ENCODE measurements at places on chromosomes 5 and 9. TPM values are rescaled to one million over a fixed set of nuclear protein-coding genes. Genes with fewer than 3 reads are reported as not detected.

PTGR1 gene
- total RNA-seq: 0.25 TPM

DNA sequence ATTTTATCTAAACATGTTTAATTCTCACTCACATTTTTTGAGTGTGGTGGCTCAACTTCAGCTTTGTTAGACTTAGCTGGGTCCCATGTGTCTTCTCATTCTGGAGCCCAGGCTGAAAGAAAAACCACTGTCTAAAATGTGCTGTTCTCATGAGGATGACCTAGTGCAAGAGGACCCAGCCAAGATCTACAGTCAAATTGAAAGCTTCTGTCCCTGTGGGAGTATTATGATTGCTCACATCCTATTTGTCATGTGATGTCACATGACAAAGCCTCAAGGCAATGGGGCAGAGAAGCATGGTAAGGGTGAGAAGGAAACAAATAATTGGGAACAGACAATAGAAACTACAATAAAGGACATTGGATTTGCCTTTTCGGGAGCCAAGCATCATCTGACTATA, 113.4 kb upstream of the ASTN2 start:
- no peaks in the 10 kb centered on the region for H3K4me1 ChIP-seq
- no peaks in the 10 kb centered on the region for H3K36me3 ChIP-seq
- no peak overlapping the region for H3K27ac ChIP-seq
- no peaks in the 10 kb centered on the region for H3K27me3 ChIP-seq
- H3K4me3 ChIP-seq: no peak overlapping the region

DAB2 gene
- total RNA-seq: not detected

- no peak for DNase-seq
- H3K27me3 ChIP-seq: no peaks in the 10 kb centered on the region
- H3K4me1 ChIP-seq: peaks cover 2% of the 10 kb centered on the region
- H3K4me3 ChIP-seq: no peak overlapping the region
- peaks cover 31% of the 10 kb centered on the region for H3K36me3 ChIP-seq
Measured at GRCh38 chr5:173025651-173026050, 30.5 kb upstream of the CREBRF start.

- H3K27me3 ChIP-seq: no peaks in the 10 kb centered on the region
- no peak overlapping the region for H3K27ac ChIP-seq
- H3K36me3 ChIP-seq: peaks cover 59% of the 10 kb centered on the region
- no peak overlapping the region for H3K4me3 ChIP-seq
- H3K4me1 ChIP-seq: no peaks in the 10 kb centered on the region
- no peak for DNase-seq
Measured at GRCh38 chr5:109365653-109366052, 44.1 kb downstream of the PJA2 start.

DNA sequence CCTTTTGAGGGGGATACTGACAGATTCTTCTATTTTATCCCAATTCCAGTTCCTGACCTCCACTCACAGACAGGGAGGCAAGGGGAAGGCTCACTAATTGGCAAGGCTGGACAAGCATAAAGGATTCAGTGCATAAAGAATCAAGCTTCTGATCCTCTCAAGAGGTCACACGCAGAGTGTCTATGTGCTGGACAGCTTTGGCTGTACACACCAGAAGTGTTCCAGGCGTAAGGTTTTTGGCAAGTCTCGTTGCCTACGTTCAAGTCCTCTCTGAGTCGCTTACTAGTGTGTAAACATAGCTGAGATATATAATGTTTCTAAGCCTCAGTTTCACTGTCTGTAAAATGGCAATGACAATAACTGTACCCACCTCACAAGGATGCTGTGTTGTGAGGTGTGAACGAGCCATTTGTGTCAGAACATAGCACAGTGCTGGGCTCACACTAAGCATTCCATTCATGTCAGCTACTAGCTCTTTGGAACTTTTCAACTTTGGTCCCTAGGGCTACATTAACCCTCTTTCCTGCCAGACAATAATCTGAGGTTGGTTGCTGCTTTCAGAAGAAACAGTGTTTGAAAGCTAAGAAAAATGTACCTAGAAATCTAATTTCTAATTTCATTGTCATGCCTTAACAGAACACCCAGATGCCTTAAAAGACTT, 52.1 kb downstream of the PALM2AKAP2 start:
- no peaks in the 10 kb centered on the region for H3K4me1 ChIP-seq
- H3K27ac ChIP-seq: no peak overlapping the region
- H3K36me3 ChIP-seq: no peaks in the 10 kb centered on the region
- no peak overlapping the region for H3K4me3 ChIP-seq

DNA sequence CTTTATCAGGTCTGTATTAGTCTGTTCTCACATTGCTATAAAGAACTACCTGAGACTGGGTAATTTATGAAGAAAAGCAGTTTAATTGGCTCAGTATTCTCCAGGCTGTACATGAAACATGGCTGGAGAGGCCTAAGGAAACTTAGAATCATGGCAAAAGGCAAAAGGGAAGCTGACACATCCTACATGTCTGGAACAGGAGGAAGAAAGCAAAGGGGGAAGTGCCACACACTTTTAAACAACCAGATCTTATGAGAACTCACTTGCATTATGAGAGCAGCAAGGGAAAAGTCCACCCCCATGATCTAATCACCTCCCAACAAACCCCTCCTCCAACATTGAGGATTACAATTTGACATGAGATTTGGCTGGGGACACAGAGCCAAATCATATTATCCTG, 132.1 kb downstream of the PCSK1 start:
- no peaks in the 10 kb centered on the region for H3K36me3 ChIP-seq
- DNase-seq: no peak
- H3K4me1 ChIP-seq: no peaks in the 10 kb centered on the region

GRCh38 chr5:78648359-78649210, at the start of gene LHFPL2:
TSS of gene LHFPL2 (minus strand) at chr5:78648772. CDS start at chr5:78510213, 138,559 bp downstream.
- H3K36me3 ChIP-seq: no peaks in the 10 kb centered on the region
- no peak within 1 kb of the TSS for H3K27ac ChIP-seq
- H3K4me3 ChIP-seq: peak within 1 kb of the TSS; percentile 63
- H3K27me3 ChIP-seq: peaks cover 52% of the 10 kb centered on the region

- peak overlapping the region; percentile 91 for H3K27ac ChIP-seq
- H3K27me3 ChIP-seq: peaks cover 16% of the 10 kb centered on the region
- H3K4me3 ChIP-seq: peak overlapping the region; percentile 67
- peaks cover 25% of the 10 kb centered on the region for H3K4me1 ChIP-seq
- DNase-seq: peak; percentile 70
Measured at GRCh38 chr5:1536322-1536845, 12.6 kb upstream of the LPCAT1 start.

REEP2 gene
- total RNA-seq: 0.77 TPM

SLCO6A1 gene
- total RNA-seq: not detected

DNA sequence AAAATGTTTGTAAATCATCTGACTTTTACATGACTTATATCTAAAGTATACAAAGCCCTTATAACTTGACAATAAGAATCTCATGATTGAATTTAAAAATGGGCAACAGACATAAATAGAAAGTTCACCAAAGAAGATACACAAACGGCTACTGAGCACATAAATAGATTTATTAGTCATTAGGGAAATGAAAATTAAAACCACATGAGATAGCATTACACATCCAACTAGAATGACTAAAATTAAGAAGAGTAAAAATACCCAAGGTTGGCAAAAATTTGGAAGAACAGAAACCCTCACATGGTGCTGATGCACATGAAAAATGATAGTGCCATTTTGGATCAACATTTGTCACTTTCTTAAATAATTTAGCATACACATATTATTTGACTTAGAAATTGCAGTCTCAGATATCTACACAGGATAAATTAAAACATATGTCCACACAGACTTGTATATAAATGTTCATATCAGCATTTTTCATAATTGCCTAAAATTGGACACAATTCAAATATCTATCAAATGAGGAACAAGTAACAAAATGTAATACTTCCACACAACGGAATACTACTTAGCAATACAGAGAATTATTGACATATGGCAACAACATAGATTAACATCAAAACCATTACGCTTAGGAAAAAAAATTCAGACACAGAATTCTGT, 359.1 kb upstream of the DAB2 start:
- H3K36me3 ChIP-seq: no peaks in the 10 kb centered on the region
- DNase-seq: no peak
- no peak overlapping the region for H3K27ac ChIP-seq
- H3K27me3 ChIP-seq: peaks cover 3% of the 10 kb centered on the region
- H3K4me3 ChIP-seq: no peak overlapping the region
- no peaks in the 10 kb centered on the region for H3K4me1 ChIP-seq

DNA sequence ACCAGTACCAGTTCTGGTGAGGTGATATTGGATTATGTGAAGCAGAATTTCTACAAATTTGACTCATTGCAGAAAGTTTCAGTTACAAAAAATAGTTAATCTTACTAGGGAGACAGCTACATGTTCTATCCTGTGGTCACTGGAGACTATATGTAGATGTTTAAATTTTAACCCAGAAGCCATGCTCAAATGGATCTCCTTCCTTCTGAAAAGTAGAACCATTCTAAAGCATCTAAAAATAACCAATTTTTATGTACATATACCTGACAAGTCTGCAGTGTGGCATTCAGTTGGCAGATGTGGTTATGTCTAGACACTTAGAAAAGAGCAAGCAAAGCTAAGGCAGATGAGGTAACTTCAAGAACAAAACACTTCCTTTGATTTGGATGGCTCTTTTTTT, 65.5 kb upstream of the POU4F3 start:
- peaks cover 45% of the 10 kb centered on the region for H3K36me3 ChIP-seq
- no peaks in the 10 kb centered on the region for H3K27me3 ChIP-seq
- no peak for DNase-seq
- H3K4me1 ChIP-seq: no peaks in the 10 kb centered on the region
- H3K4me3 ChIP-seq: no peak overlapping the region
- H3K27ac ChIP-seq: no peak overlapping the region

All from activated CD4-positive, alpha-beta T cell treated with anti-CD3 and anti-CD28 coated beads, Interleukin-2, amount 10 ng/mL, durations not matched to agents 7 days and 5 days (primary cell).